ENCODE measurements at places on chromosomes 6 and 20.

DNA sequence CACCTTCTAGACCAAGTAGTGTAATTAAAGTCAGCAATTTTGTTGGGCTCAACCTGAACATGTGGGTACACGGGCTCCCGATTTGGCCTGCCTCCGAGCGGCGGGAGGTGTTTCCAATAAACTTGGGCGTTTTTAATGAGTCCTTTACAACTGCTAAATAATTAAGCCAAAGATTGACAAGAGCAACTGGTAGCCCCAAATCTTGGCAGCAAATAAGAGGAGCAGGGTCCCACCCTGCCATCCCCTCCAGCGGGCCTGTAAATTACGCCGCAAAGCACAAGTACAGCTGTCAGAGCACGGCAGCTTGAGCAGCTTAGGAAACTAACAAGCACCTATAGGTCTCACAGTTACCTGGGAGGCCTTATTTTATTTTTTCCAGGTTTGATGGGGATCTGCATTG, 217.1 kb downstream of the BMP7 start:
- no peak for DNase-seq

GRCh38 chr20:37464611-37465010, 56.4 kb upstream of the NNAT start:
- DNase-seq = no peak

- no peak for DNase-seq
Measured at GRCh38 chr6:47308552-47309290, 984 bp downstream of the TNFRSF21 start.

GRCh38 chr6:75601304-75602245, at the start of gene SENP6:
SENP6 (plus strand) TSS chr6:75601880; CDS start chr6:75602525, 645 bp downstream.
- peak; percentile 73 for DNase-seq

DNA sequence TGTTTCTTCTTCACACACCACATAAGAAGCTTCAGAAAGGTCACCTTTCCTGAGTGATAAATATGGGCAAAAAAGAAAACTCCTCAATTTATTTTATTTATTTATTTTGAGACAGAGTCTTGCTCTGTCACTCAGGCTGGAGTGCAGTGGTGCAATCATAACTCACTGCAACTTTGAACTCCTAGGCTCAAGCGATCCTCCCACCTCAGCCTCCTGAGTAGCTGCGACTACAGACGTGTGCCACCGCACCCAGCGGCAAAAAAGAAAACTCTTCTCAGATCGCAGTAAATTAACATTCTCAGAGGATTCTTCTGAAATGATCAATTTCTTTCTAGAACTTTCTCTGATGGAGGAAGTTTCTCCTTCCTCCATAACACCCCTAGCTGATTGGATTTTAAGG, 111.2 kb downstream of the TRERF1 start:
- no peak for DNase-seq

GRCh38 chr6:53786832-53787231, 8.0 kb upstream of the LRRC1 start:
- no peak for DNase-seq

DNA sequence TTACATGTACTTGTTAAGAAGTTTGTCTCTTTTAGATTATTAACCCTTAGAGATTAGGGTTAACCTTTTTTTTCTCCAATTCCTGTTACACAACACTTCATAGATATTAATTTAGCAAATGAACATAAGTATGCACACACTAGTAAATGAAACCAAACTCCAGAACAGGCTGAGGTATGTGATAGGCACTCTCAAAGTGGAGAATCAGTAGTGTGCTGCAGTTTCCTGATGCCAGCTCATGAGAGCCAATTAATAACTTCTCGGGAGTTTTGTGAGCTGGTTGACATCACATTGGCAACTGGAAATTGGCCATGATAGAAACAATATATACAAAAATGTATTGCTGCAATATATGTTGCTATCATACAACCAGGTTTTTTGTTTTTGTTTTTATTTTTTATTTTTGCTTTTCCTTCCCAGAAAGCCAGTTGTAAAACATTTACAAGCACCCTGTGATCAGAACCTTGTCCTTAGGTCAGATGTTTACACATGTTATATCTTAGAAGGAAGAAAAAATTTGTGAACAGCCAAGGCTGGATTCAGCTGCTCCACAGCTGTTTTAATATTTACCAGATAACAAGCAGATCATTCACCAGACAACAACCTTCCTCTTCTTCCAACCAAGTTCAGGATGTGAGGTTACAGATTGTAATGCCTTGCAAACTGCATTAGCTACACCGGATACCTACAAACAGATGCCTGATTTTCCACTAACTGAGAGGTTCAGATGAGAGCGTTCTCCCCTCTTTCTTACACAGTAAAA, 42.4 kb upstream of the ECHDC1 start:
- no peak for DNase-seq

DNA sequence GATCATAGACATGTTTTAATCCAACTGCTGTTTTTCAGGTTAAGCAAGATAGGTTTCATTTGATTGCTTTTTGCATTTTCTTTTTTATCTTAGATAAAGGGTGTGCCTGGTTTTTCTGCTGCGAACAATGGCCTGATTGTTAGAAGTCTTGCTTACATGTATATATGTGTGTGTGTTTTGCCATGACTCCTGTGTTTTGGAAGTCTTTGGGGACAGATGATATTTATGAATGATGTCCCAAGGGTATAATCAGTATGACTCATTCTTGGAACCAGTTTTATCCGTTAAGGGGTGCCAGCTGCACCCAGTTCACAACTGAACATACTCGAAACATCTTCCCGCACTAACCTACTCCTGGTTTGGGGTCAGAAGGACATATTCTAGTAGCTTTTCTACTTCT, 230.1 kb upstream of the SUPT3H start:
- DNase-seq = no peak

DNA sequence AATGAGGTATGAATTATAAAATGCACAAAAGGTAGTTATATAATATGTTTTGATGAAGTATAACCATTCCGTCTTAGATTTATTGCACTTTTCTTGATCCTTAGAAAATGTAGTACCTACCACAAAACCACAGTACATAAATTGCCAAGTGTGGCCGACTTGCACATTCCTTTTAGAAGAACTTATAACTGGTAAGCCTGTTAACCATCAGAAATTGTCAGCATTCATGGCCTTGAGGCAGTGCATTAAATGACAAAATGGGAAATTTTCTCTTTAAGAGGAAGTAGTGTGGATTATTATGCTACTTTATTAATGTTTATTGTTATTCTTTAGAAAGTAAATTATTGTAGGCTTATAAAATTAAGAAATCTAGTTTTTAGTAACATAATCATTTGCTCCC, 29.6 kb downstream of the TAB2 start:
- no peak for DNase-seq

DNA sequence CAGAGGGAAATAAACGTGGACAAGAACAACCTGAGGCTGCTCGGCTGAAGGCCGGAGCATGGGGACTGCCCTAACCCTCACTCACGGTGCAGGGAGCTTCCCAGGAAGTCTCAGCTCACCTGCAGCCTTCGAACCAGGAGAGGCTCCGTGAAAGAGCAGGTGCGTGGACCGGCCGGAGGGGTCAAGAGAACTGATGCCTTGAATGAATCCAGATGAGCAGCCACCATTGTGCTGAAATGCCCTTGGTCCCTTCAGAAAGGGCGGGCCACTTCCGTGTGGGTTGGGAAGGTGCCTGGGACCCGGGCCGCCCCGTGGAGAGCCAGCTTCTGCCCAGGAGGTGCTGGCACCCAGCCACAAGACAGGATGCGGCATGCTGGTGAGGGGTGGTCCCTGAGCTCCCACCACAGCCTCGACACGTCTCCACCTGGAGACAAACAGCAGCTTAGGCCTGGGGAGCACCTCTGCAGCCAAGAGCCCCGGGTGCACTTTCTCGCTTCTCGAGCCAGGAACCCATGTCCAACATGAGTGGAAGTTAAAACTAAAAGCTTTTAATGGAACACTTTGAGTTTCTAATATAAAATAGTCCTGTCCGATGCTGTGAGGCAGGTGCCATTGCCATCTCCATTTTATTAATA, 83.5 kb downstream of the TTLL2 start:
- DNase-seq = no peak

DNA sequence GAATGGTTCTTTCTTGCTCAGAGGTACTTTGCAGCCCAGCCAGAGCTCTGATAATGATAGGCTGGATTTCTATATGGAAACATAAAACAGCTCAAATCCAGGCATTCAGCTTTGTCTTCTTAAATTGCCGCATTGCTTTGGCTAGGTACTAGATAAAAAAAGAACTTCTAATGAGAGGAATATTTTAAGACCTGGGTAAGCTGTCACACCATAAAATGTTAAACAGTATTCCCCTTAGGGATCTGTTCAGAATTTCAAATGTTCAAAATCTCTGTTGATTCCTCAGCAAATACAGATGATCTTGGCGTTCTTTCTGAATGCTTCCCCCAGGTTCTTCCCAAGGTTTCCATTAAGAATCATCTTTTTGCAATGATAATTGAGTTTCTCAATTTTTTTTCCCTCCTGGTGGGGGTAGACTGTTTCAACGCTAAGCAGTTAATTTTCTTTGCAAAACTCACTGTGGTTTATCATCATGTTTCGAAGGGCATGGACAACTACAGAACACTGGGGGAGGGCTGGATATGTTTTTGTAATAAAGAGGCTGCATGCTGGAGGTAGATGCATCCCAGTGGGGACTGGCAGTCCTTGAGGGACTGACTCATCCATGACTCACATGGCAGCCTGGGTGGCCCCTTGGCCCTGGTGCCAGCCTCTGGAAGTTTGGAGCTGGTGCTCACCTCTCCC, 31.0 kb downstream of the TIAM2 start:
- no peak for DNase-seq

DNA sequence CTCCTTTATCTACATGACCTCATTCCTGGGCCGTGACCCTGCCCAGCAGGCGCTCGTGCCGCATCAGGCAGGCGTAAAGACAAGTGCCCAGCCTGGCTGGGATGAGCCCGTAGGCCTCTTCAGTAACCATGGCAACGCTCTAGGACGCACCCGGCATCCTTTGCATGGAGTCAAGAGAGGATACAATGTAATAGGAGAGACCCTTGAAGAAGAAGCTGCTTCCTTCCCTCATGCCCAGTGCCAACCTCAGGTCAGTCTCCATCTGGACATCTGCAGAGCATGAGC, 5.0 kb upstream of the LSM14B start:
- no peak for DNase-seq

GRCh38 chr20:7285918-7286556, 518.6 kb downstream of the BMP2 start:
- no peak for DNase-seq

- DNase-seq = no peak
Measured at GRCh38 chr6:32685603-32686002, 19.1 kb upstream of the HLA-DQB1 start.

DNA sequence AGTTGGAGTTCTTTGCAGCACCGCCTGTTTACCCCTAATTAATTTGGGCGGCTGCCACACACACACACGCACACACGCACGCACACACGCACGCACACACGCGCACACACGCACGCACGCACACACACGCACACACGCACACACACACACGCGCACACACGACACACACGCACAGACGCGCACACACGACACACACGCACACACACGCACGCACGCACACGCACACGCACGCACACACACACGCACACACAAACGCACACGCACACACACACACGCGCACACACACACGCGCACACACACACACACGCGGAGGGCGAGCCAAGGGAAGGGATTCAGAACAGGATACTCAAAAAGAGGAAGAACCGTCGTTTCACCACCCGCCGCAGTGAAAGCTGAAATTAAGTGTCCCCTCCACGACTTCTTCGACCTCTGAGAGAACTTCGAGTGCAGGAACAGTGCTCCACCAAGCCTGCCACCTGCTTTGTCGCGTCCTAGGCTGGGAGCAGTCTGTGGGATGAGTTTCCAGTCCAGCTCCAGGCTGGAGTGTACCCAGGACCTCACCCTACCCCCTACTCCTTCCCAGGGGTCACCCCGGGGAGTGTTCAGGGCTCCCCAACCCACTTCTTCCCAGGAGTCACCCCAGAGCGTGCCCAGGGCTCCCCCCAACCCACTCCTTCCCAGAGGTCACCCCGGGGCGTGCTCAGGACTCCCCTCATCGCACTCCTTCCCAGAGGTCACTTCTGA, 1.1 kb downstream of the RNASET2 start:
- no peak for DNase-seq

DNA sequence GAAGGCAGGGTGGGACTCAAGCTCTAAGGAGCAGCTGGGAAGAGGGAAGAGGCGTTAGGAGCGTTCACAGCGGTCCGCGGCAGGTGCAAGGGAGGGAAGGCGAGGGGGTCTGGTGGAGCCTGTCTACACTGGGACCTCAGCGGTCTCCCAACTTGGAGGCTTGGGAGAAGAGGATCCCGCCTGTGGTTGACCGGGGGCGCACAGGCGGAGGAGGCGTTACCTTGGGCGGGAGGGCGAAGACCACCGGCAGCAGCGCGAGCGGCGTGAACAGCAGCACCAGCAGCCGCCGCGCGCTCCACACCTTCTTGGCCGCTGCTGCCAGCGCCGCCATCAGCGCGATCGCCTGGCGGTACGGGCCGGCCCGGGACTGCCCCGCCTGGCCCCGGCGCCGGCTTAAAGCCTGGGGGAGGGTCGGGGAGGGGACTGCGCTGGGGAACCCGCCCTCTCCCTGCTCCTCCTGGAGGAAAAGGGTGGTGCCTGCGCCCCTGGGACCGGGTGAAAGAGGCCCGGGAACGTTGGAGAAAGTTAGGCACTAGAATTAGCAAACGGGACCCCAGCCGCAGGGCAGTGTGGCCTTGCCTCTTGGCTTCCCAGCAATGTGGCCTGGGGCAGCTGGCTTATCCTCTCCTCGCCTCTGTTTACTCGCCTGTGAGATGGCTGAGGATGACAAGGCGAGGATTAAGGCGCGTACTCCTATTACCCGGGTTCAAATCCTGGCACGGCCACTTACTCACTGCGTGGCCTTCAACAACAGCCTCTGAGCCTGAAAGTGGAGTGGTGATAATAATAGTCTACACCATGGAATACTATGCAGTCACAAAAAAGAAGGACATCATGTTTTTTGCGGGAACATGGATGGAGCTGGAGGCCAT, at the start of gene SLC13A3:
SLC13A3 (minus strand) TSS at position 369 of the 872 bp plus-strand sequence; CDS start at position 331, 38 bp downstream.
- DNase-seq = no peak

- DNase-seq = no peak
Measured at GRCh38 chr6:49551078-49551865, 804 bp downstream of the C6orf141 start.

- DNase-seq = no peak
Measured at GRCh38 chr6:110567957-110568696, 91.7 kb upstream of the SLC22A16 start.

All from stimulated activated CD4-positive, alpha-beta T cell treated with anti-CD3 and anti-CD28 coated beads, Interleukin-2, amount 100 ng/mL, for 4 hours (primary cell).